ENCODE measurements at places on chromosomes 6 and 20. TPM values are rescaled to one million over a fixed set of nuclear protein-coding genes. Genes with fewer than 3 reads are reported as not detected.
A peak's percentile ranks its signal among the peaks of the same experiment; 100 is the strongest.

GRCh38 chr6:152184573-152184916 is 377.1 kb downstream of the ESR1 start:
- no peak for DNase-seq
- peak overlapping the region; percentile 87 for H3K4me3 ChIP-seq
- H3K27ac ChIP-seq = peak overlapping the region; percentile 97
- peaks cover 36% of the 10 kb centered on the region for H3K36me3 ChIP-seq
- H3K4me1 ChIP-seq = peaks cover 34% of the 10 kb centered on the region

- no peak for DNase-seq
- peak overlapping the region; percentile 20 for H3K27ac ChIP-seq
- no peaks in the 10 kb centered on the region for H3K27me3 ChIP-seq
- H3K36me3 ChIP-seq = peaks cover 37% of the 10 kb centered on the region
- no peak overlapping the region for H3K4me3 ChIP-seq
- peaks cover 4% of the 10 kb centered on the region for H3K4me1 ChIP-seq
These were observed 189.8 kb downstream of the UTRN start for GRCh38 chr6:144474904-144475303.

The PAK1IP1 gene
- total RNA-seq = 11.1 TPM

GRCh38 chr6:2369606-2370005 is 124.2 kb upstream of the GMDS start:
- peaks cover 6% of the 10 kb centered on the region for H3K4me1 ChIP-seq
- no peak overlapping the region for H3K27ac ChIP-seq
- no peak overlapping the region for H3K4me3 ChIP-seq
- H3K27me3 ChIP-seq = no peaks in the 10 kb centered on the region

The GTSF1L gene
- total RNA-seq = not detected

- H3K4me3 ChIP-seq = no peak overlapping the region
- no peaks in the 10 kb centered on the region for H3K4me1 ChIP-seq
- no peaks in the 10 kb centered on the region for H3K36me3 ChIP-seq
- no peak overlapping the region for H3K27ac ChIP-seq
- no peaks in the 10 kb centered on the region for H3K27me3 ChIP-seq
These were observed 16.2 kb upstream of the C6orf118 start for GRCh38 chr6:165325609-165326008.

The TBXT gene
- not detected for total RNA-seq

DNA sequence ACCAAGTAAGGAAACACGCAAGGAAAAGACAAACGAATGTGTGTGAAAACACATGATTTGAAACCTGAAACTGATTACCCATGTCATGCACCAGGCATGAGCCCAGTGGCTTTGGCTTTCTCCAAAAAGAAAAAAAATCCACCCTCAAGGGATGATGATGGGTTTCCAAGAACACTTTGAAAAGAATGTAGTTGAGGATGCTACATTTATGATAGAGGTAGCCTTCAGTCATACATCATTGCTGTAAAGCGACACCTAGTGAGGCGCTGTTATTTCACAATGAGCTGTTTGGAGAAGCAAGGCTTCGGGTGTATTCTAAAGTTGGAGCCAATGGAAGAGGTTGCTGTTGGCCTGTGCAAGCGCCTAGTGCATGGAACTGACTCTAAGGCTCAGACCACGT is 124.9 kb downstream of the SCML4 start:
- peaks cover 6% of the 10 kb centered on the region for H3K36me3 ChIP-seq
- H3K4me1 ChIP-seq = peaks cover 12% of the 10 kb centered on the region
- no peak overlapping the region for H3K27ac ChIP-seq

- no peaks in the 10 kb centered on the region for H3K36me3 ChIP-seq
- no peak for DNase-seq
- no peaks in the 10 kb centered on the region for H3K4me1 ChIP-seq
- H3K4me3 ChIP-seq = no peak overlapping the region
- no peak overlapping the region for H3K27ac ChIP-seq
These were observed 59.5 kb upstream of the ADGRG6 start for GRCh38 chr6:142242269-142242668.

The OPRM1 gene
- total RNA-seq = not detected

DNA sequence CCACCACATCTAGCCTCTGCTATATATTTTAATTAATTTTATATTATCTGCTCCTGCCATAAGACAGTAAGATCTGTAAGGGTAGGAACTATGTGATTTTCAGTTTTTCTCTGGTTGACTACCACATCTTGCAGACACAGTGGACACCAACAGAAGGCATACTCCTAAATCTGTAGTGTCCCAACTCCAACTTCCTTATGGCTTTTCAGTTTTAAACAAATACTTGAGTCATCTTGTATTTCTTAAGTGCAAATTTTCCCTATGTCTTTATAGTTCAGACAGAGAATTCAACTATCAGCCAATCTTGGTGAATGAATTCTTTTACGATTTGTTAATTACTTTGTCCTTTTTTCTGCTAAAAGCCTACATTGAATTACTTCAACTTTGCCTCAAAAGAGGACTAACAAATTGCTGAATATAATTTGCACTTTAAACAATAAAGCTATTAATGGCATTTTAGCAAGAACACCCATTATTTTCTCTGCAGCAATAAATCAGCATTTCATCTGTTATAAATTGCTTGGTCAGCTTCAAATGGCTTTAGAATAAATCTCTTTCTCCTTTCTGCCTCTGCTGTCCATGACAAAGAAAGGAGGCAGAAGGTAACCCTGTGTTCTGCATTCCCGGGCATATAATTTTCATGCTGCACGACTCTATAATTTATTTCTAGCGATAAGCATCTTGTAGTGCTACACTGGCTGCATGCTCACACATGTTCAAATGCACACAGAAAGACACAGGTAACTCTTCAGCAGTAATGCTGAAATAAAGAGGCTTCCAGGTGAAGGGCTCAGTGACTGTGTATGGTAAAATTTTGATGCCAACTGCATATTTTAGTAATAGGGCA is 144.8 kb downstream of the BACH2 start:
- no peak overlapping the region for H3K27ac ChIP-seq
- H3K4me3 ChIP-seq = no peak overlapping the region
- H3K27me3 ChIP-seq = no peaks in the 10 kb centered on the region
- H3K4me1 ChIP-seq = peaks cover 57% of the 10 kb centered on the region
- no peak for DNase-seq
- H3K36me3 ChIP-seq = peaks cover 18% of the 10 kb centered on the region

- no peak overlapping the region for H3K4me3 ChIP-seq
- no peak for DNase-seq
- no peaks in the 10 kb centered on the region for H3K4me1 ChIP-seq
- H3K36me3 ChIP-seq = no peaks in the 10 kb centered on the region
These were observed 41.3 kb downstream of the ADGRF1 start for GRCh38 chr6:47000842-47001241.

The GJA10 gene
- total RNA-seq = not detected

The ANKEF1 gene
- 7.6 TPM for total RNA-seq

The CABLES2 gene
- 12.1 TPM for total RNA-seq

The LBP gene
- total RNA-seq = not detected

The COL9A1 gene
- not detected for total RNA-seq

The PHACTR1 gene
- 1.5 TPM for total RNA-seq

The MYMX gene
- total RNA-seq = not detected

- H3K27me3 ChIP-seq = peaks cover 15% of the 10 kb centered on the region
- no peak overlapping the region for H3K4me3 ChIP-seq
- no peaks in the 10 kb centered on the region for H3K4me1 ChIP-seq
- H3K36me3 ChIP-seq = no peaks in the 10 kb centered on the region
These were observed 25.5 kb upstream of the ARG1 start for GRCh38 chr6:131547488-131547887.

- no peaks in the 10 kb centered on the region for H3K36me3 ChIP-seq
- H3K27ac ChIP-seq = no peak overlapping the region
- no peak for DNase-seq
- H3K4me3 ChIP-seq = no peak overlapping the region
These were observed 10.9 kb downstream of the TPBG start for GRCh38 chr6:82374516-82374915.

- DNase-seq = peak; percentile 38
- H3K27me3 ChIP-seq = peaks cover 82% of the 10 kb centered on the region
- peak overlapping the region; percentile 84 for H3K4me3 ChIP-seq
- H3K27ac ChIP-seq = peak overlapping the region; percentile 32
- peaks cover 1% of the 10 kb centered on the region for H3K36me3 ChIP-seq
These were observed 1.9 kb upstream of the POU3F2 start for GRCh38 chr6:98832284-98833056.

The AKAP12 gene
- total RNA-seq = 0.06 TPM

The RARS2 gene
- total RNA-seq = 26.8 TPM

- peak overlapping the region; percentile 82 for H3K27ac ChIP-seq
- no peak for DNase-seq
- H3K4me3 ChIP-seq = peak overlapping the region; percentile 52
- peaks cover 3% of the 10 kb centered on the region for H3K36me3 ChIP-seq
These were observed 84.0 kb upstream of the SLC22A16 start for GRCh38 chr6:110560239-110561007.

- H3K36me3 ChIP-seq = no peaks in the 10 kb centered on the region
- H3K4me3 ChIP-seq = no peak overlapping the region
- H3K27me3 ChIP-seq = peaks cover 3% of the 10 kb centered on the region
- DNase-seq = no peak
These were observed 43.6 kb upstream of the NKX2-2 start for GRCh38 chr20:21557241-21558020.

GRCh38 chr20:24502661-24503060 is 33.2 kb downstream of the SYNDIG1 start:
- H3K27ac ChIP-seq = no peak overlapping the region
- no peak overlapping the region for H3K4me3 ChIP-seq
- H3K4me1 ChIP-seq = no peaks in the 10 kb centered on the region
- no peak for DNase-seq

The DNMT3B gene
- 4.9 TPM for total RNA-seq

The ULBP2 gene
- 0.60 TPM for total RNA-seq

- no peaks in the 10 kb centered on the region for H3K36me3 ChIP-seq
- peaks cover 12% of the 10 kb centered on the region for H3K27me3 ChIP-seq
- peaks cover 2% of the 10 kb centered on the region for H3K4me1 ChIP-seq
- DNase-seq = no peak
These were observed 281.9 kb upstream of the RNF24 start for GRCh38 chr20:4297127-4297826.

DNA sequence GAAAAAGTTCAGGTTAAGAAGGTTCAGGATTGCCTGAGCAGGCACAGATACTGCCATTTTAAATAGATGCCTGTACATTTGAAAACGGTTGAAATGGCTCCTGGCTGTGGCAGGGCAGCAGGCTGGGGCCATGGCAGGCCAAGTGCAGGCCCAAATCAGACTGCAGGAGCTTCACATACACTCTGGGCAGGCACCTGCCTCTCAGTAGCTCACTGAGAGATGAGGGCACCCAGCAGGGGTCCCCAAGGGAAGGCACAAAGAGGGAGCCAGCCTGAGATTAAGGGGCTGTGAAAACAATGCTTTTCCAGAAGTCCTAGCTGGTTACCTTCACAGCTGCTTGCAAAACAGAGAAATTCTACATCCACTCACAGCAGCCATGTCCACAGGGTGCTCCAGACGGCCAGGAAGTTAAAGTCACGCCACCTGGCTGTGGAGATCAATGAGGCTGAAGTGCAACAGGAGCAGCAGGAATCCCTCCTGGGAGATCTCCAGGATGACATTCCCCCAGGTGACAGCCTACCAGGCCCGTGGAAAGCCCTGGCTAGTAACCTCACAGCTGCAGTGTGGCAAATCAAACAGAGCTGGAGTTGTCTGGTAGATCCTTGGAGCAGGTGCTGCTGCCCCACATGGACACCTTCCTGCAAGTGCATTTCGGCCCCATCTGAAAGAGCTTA is 6.2 kb upstream of the RAET1E start:
- no peak overlapping the region for H3K27ac ChIP-seq
- no peaks in the 10 kb centered on the region for H3K4me1 ChIP-seq
- H3K36me3 ChIP-seq = no peaks in the 10 kb centered on the region
- H3K27me3 ChIP-seq = peaks cover 13% of the 10 kb centered on the region
- no peak for DNase-seq

GRCh38 chr20:58544891-58545290 is 29.7 kb upstream of the APCDD1L start:
- no peaks in the 10 kb centered on the region for H3K4me1 ChIP-seq
- peaks cover 13% of the 10 kb centered on the region for H3K27me3 ChIP-seq
- H3K27ac ChIP-seq = no peak overlapping the region
- DNase-seq = no peak
- no peaks in the 10 kb centered on the region for H3K36me3 ChIP-seq

DNA sequence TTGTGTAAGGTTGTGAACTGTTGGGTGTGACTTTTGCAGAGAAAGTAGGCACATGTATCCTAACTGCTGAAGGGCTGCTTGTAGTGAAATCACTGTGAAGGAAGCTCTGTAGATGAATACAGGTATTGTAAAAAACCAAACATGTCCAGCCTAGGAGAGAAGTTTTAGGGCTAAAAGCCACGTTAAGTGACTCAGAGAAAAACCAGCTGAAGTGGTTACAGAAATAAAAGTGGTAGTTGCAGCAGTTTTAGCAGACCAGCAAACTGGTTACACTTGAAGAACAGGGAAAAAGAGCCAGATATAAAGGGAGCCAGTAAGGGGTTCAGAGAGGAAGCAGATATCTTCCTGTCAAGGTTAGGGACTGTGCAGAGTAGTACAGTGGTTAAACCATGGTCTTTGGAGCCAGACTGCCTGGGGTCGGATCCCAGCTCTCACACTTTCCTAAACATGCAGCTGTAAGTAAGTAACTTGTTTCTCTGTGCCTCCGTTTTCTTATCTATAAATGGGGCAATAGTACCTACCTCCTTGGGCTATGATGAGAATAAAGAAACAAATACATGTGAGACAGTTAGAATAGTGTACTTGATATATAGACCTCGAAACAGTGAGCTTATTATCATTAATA is 33.8 kb upstream of the RNF8 start:
- no peaks in the 10 kb centered on the region for H3K27me3 ChIP-seq
- DNase-seq = no peak
- peaks cover 3% of the 10 kb centered on the region for H3K4me1 ChIP-seq
- H3K36me3 ChIP-seq = peaks cover 8% of the 10 kb centered on the region
- no peak overlapping the region for H3K27ac ChIP-seq
- H3K4me3 ChIP-seq = no peak overlapping the region

- no peaks in the 10 kb centered on the region for H3K4me1 ChIP-seq
- no peak overlapping the region for H3K4me3 ChIP-seq
- no peak overlapping the region for H3K27ac ChIP-seq
- no peaks in the 10 kb centered on the region for H3K36me3 ChIP-seq
- peaks cover 35% of the 10 kb centered on the region for H3K27me3 ChIP-seq
These were observed 52.9 kb upstream of the CTNNBL1 start for GRCh38 chr20:37640600-37641561.

The LGSN gene
- 0.17 TPM for total RNA-seq

The NSFL1C gene
- total RNA-seq = 66.9 TPM

GRCh38 chr6:63278916-63279315 is 40.9 kb downstream of the LGSN start:
- no peak for DNase-seq
- H3K4me1 ChIP-seq = no peaks in the 10 kb centered on the region
- H3K27me3 ChIP-seq = no peaks in the 10 kb centered on the region
- H3K27ac ChIP-seq = no peak overlapping the region
- no peaks in the 10 kb centered on the region for H3K36me3 ChIP-seq
- H3K4me3 ChIP-seq = no peak overlapping the region

The CDKN1A gene
- total RNA-seq = 25.9 TPM

- H3K4me1 ChIP-seq = no peaks in the 10 kb centered on the region
- H3K27ac ChIP-seq = no peak overlapping the region
- H3K4me3 ChIP-seq = no peak overlapping the region
- H3K36me3 ChIP-seq = no peaks in the 10 kb centered on the region
- no peak for DNase-seq
- peaks cover 7% of the 10 kb centered on the region for H3K27me3 ChIP-seq
These were observed 116.0 kb downstream of the GPR63 start for GRCh38 chr6:96721227-96721626.

- no peaks in the 10 kb centered on the region for H3K36me3 ChIP-seq
- H3K4me3 ChIP-seq = no peak overlapping the region
- peaks cover 6% of the 10 kb centered on the region for H3K27me3 ChIP-seq
- no peaks in the 10 kb centered on the region for H3K4me1 ChIP-seq
- DNase-seq = no peak
These were observed 29.2 kb downstream of the SLC22A23 start for GRCh38 chr6:3427687-3428085.

The CYP39A1 gene
- total RNA-seq = not detected

The RAD21L1 gene
- total RNA-seq = not detected

GRCh38 chr6:157773248-157773773 is 49.7 kb upstream of the SNX9 start:
- H3K4me3 ChIP-seq = no peak overlapping the region
- no peak for DNase-seq
- peaks cover 2% of the 10 kb centered on the region for H3K36me3 ChIP-seq
- H3K4me1 ChIP-seq = peaks cover 10% of the 10 kb centered on the region
- H3K27ac ChIP-seq = peak overlapping the region; percentile 72

Measured in activated naive CD8-positive, alpha-beta T cell treated with anti-CD3 and anti-CD28 coated beads, Interleukin-2, amount 10 ng/mL, durations not matched to agents 7 days and 5 days (primary cell).